ENCODE measurements at places on chromosomes 4 and X.

DNA sequence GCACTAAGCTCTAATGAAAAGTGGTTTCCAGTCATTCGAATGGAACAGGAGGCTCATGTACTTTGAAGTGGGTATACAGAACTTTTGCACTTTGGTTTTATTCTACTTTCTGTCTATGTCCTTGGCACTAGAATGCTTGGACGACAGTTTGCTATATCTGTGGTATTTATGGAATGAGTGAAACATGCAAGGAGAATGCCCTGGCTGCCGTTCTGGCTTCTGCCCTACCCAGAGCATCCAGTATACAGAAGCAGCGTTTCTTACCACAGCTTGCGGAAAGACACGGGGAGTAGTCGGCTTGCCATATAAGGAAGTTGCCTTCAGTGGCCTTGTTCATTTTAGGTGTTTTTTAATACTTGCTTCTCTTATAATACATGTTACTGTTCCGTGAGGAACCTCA is 98.0 kb downstream of the TBL1X start:
- DNase-seq, result no peak

DNA sequence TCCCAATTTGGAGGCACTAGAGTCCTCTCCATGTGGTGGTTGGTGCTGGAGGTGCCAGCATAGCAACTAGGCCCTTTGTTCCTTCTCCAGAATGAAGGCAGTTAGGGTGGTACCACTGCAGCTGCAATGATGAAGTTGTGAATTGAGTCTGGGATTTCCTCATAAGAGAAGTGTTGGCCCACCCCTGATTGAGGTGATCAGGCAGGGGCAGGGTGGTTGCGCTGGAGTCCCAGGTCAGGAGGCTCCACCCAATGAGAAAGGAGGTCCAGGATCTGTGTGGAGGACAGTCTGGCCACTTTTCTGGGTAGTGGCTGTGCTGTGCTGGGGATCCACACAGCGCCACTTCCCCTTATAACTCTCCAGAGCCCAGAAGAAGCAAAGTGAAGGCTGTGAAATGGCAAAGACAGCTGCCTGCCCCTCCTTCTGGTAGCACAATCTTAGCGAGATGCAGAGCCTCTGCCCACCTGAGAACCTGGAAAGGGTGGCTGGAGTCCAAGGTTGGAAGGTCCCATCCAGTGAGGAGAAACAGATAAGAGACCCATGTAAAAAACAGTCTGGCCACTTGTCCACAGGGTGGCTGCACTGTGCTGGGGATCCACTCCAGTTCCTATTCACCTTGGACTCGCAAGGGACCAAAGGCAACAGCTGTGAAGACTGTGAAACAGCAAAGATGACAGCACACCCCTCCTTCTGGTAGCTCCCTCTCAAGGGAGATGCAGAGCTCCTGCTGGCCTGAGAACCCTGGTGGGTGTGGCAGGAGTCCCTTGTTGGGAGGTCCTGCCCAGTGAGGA is 124.6 kb downstream of the RRAGB start:
- DNase-seq, result no peak

DNA sequence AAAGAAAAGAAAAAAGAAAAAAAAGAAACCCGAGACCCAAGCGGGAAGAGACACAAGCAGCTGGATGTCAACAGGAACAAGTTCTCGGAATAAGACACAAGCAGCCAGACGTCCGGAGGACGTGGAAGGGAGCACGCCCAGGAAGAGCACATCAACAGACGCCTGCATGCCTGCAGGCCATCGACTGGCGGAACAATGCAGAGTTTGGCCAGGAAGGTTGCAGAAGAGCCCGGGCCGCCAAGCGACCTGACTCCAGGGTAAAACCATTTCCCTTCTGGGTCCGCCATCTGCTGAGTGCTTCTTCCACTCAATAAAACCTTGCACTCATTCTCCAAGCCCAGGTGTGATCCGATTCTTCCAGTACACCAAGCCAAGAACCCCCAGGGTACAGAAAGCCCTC is 95.6 kb upstream of the PRR32 start:
- DNase-seq, result no peak

- no peak for DNase-seq
These were observed 88.7 kb downstream of the SHROOM4 start for GRCh38 chrX:50725310-50725709.

GRCh38 chr4:110544594-110544993 is 68.6 kb downstream of the ENPEP start:
- no peak for DNase-seq
